Omental fat pad (tissue), 4 donors: ENCODE measurements at places on chromosomes 3 and 15.

DNA sequence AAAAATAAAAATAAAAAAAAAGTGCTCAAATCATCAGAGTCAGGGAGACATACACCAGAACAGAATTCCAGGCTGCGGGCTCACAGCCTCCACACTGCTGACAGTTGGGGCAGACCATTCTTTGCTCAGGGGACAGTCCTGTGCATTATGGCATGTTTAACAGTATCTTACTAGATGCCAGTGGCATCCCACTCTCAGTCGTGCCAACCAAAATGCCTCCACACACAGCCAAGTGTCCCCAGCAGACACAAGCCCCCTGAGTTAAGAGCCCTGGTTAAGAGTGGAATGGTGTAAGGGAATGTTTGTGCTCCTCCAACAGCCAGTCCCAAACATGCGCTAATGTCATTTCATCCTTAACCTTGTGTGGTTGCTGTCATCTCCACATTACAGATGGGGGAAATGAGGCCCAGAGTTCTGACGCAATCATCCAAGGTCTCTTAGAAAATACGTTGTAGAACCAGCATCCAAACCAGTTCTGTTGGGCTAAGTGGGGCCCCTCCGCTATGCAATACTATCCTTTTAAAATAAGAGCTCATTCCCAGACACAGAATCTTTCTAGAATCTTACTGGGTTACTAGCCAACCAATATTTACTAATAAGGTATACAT, 26.0 kb downstream of the CFAP92 start:
- DNase-seq = no peak

DNA sequence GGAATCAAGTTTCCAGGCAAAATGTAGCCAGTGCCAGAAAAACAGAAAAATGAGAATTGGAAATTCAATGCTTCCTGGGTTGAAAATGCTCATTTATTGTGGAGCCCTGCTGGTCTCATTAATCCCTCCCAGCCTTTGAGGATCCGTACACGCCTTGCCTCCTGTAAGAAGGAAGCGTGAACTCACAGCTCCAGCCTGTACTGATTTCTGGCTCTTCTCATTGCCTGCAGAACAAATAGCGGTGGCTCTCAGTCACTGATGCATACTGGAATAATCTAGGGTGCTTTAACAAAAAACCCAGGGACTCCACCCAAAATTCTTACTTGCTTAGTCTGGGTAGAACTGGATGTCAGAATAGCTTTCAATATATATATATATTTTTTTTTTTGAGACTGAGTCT, 29.3 kb upstream of the SLC24A5 start:
- DNase-seq = no peak

DNA sequence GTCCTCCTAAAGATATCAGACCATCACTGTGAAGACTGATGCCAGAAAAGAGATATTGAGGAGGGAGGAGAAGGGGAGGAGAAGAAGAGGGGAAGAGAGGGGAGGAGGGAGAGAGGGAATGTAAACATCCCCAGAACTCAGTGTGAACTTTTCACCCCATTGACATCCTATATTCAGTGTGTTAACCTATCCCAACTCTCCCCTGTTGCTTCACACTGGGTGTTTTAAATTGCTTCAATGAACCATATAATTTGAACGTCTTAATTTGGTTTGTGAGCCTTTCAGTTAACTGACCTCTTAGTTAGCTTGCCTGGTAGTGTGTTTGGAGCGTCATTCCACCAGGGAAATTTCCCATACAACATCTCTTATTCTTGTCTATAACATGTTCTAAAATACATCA, 29.8 kb upstream of the PTPRG start:
- no peak for DNase-seq

- no peak for DNase-seq
Observed at GRCh38 chr15:41734079-41734478, 40.2 kb upstream of the MAPKBP1 start.

GRCh38 chr3:104907507-104907906, 459.2 kb upstream of the ALCAM start:
- no peak for DNase-seq

GRCh38 chr15:91135201-91136130, 35.4 kb downstream of the SV2B start:
- no peak for DNase-seq

GRCh38 chr3:50503504-50504342, at the start of gene CACNA2D2:
Gene CACNA2D2 (minus strand): TSS chr3:50503634. CDS start chr3:50503423, 211 bp downstream.
- no peak for DNase-seq

GRCh38 chr15:76330080-76330680, 6.4 kb upstream of the ISL2 start:
- no peak for DNase-seq

DNA sequence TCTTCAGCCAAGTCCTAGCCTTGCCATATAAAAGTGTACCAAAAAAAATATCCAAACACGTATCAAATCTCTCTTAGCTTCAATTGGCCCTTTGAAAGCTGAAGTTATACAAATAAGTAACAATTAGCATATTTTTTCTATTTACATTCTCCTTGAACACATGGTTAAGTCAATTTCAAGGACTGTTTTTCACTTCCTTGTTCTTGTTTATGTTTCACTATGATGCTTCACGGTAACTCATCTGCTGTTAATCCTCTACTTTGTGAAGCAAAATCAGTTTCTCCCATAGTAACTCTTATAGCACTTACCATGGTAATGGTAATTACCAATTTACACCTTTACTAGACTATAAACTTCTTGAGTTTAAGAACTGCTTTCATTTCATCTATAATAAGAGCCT, 10.6 kb upstream of the SPRED1 start:
- DNase-seq = no peak

DNA sequence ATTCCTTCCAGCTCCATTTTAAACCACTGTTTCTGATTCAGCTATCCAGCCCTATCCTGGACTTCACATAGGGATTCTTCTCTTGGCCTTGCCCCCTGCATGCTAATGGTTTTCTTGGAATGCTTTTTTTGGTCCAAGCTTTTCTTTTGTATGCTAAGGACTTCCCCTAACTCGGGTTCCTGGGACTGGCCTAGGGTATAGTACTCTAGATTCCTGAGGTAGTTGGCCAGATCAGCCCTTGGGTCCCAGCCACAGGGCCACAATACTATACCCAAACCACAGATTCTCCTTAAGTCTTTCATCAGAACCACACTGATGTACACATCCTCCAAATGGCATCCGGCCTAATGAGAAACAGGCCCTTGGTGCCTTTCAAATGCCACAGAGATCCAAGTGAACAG, 2.8 kb downstream of the FYCO1 start:
- DNase-seq = no peak

- no peak for DNase-seq
Observed at GRCh38 chr3:95289295-95289694, 1226.4 kb downstream of the NSUN3 start.
